ENCODE measurements at places on chromosomes 3 and 15.

DNA sequence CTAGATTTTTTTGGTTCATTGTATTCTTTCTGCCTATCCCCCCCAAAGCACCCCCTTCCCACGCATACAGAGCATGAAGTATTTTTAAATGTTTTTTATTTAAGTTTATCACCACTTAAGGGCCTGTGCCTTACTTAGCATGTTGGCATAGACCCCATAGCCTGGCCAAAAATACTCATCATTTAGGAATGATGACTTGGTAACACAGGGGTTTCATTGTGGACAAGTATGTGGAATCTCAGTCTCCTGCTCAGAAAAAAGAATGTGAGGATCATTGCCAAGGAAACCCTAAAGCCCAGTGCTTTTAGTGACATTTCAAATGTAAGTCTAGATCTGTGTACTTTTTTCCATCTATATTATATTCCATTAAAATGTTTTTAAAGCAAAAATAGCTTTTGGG, 146.3 kb downstream of the ALCAM start:
- no peak for DNase-seq

- DNase-seq = no peak
These were observed 27.6 kb downstream of the RFT1 start for GRCh38 chr3:53102601-53103147.

- DNase-seq = no peak
These were observed 50.2 kb upstream of the VILL start for GRCh38 chr3:37940242-37940908.

- no peak for DNase-seq
These were observed 33.8 kb upstream of the IP6K2 start for GRCh38 chr3:48750856-48751255.

GRCh38 chr3:160886421-160886820, 130.4 kb downstream of the PPM1L start:
- no peak for DNase-seq

GRCh38 chr3:151203051-151203420, at the start of gene GPR171:
Gene GPR171 (minus strand): TSS chr3:151203216. CDS start chr3:151199386, 3,830 bp downstream.
- DNase-seq = no peak

DNA sequence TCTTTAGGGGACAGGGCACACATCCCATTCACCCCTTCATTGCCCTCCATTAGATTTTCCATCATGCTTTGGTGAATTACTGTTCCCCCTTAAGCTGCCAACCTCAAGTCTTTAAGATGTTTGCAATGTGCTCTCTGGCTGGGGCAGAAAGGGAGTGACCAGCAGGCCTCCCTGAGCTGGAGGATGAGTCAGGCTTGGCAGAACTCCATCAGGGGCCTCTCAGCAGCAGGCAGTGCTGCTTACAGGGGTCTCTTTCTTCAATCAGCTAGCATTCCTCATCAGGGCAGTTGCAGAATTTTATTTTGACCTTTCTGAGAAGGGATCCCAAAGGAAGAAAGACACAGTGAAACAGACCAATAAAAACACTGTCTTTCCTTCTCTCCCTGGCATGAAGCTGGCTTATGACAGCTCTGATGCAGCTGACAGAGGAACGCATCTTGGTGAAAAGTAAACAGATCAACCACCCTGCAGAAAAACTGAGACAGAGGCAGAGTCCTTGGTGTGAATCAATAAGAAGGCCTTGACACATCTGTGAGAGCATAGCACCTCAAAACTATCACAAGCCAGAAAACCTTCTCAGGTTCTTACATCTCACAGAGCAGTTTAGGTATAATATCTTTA, 88.7 kb upstream of the MRPL3 start:
- no peak for DNase-seq

DNA sequence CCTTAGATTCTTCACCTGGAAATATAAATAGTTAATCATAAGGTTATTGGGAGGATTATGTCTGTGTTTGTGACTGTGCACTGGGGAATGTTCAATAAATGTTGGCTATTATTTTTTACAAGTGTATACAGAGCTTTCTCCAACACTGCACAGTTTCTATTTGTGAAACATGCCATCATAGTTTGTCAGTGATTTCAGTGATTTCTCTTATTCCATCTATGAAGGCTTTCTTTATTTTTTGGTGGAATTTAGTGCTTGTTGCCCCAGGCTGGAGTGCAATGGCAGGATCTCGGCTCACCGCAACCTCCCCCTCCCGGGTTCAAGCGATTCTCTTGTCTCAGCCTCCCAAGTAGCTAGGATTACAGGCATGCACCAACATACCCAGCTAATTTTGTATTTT, 545.0 kb upstream of the GRM7 start:
- DNase-seq = no peak

GRCh38 chr3:58324391-58325390, 8.0 kb upstream of the PXK start:
- no peak for DNase-seq

- no peak for DNase-seq
These were observed 20.4 kb downstream of the SLC7A14 start for GRCh38 chr3:170565495-170565894.

DNA sequence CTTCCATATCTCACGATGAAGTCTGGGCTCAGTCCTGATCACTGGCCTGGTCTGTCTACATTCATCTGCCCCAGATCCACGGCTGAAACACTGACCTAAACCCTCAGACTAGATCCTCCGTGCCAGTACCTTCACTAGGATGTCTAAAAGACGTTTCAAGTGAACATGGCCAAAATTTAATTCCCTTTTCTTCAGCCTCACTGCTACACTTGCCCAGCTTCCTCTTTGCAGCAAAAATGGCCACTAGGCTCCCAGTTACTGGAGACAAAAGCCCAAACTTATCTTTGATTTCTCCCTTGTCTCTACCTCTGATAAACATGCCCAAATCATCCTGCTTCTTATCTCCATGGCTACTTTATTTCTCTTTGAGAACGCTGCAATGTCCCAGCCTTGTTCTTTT, 1.7 kb downstream of the RASSF1 start:
- DNase-seq = no peak

DNA sequence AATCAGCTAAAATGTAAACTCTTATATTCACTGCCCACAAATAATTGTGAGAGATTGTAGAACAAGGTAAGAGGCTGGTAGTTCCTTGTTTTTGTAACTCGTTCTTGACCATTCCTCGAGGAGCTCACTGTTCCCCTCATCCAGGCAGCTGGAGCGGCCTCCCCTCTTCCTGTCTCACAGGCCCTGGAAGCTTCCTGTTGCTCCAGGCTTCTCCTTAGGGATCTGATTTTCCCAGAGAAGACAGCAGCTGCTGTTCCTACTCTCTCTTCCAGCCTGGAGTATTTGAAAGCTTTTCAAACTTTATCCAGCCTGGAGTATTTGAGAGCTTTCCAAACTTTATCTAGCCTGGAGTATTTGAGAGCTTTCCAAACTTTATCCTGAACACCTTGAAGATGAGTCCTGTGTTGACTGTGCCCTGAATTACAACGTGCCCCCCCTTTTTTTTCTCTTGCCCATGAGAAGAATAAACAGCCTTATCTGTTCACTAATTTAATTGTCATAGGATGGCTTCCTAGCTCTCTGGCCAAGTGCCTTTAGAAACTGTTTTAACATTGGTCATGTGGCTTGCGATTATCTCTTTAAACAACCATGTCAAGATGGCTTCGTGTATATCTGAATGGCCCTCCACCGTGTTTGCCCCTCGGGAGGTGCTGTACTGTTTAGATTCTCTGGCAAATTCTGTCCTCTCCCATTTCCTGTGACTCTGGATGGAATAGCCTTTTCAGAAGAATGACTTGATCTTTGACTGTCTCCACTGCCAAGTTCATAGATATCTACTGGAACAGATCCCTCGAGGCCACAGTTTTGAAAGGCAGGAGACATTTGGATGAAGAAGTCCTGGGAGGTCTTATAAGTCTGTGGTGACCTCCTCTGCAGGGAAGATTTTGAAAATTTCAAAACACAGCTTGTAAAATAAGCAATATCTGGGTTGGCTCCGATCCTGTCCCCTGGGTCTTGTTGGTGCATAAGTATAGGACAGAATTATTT, 4.8 kb downstream of the ADAMTSL3 start:
- no peak for DNase-seq

DNA sequence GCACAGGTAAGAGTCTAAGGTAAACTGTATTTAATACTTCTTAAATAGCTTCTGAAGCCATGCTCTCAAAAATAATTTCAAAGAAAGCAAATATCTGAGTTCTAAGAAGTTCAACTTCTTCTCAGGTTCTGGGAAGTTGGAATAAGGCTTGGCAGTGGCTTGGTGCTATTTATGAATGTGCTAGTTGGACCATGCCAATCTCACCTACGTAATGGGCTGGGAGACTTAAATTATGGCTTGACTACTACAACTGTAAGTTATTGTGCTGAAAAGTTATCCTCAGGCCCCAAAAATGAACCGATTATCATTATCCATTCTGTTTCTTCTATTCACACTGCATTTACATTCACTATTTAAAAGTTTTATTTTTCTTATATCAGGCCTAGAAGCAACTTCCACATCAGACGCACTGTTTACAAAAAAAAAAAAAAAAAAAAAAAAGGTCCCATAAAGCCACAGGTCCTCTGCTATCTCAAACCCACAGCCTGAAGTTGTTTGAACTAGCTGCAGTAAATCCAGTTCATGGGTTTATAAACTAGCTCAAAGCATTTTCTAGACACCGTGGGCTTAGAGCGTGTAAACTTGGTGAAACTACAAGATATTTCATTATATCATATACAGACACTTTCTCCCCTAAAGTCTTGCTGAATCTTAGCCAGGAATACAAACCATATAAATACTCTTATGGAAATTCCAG, 3.4 kb downstream of the LRIG1 start:
- no peak for DNase-seq

DNA sequence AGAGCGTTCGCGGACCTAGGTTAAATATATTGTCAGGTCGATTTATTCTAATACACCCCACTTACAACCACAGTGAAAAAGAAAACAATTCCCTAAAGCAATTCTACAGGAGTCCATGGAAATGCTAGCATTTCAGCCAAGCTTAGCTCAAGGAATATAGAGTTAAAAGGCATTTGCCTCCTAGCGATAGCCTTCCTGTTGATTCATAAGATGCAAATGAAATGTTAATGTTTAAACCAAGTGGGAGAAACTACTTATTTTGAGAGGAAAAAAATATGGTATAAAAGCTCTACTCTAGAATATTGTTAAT, 1.7 kb upstream of the ALCAM start:
- DNase-seq = no peak

DNA sequence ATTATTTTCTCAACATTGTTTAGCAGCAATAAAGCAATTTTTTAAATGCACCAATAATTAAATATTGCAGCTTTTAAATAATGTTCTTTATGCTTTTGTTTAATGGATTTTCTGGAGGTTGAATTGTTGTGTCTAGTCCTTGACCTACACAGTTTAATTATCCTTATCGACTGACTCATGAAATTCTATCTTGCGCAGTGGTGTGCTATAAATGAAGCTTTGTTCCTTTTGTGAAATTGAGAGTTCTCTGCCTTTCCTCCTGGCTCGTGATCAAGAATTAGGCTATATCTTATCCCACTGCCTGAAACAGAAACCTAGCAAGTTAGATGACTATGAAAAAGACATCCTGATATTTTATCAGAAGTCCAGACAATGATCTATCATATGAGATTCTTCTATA, 37.0 kb upstream of the PIK3R4 start:
- peak; percentile 41 for DNase-seq

DNA sequence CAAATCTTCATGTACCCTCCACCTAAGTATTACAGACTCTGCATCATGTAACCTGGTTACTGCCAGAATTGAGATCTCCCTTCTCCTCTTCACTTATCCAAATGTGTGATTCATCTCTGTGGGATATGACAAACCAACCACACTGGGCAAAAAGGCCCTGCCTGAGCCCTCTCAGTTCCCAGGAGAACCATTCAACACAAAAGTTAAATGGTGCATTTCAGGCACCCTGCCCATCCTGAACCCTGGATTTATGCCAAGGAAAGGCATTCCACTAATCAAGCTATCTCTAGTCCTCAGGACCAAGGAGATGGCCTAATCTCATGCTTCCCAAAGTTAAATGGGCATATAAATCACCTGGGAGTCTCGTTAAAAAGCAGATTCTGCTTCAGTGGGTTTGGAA, 108.5 kb downstream of the TNIK start:
- no peak for DNase-seq

DNA sequence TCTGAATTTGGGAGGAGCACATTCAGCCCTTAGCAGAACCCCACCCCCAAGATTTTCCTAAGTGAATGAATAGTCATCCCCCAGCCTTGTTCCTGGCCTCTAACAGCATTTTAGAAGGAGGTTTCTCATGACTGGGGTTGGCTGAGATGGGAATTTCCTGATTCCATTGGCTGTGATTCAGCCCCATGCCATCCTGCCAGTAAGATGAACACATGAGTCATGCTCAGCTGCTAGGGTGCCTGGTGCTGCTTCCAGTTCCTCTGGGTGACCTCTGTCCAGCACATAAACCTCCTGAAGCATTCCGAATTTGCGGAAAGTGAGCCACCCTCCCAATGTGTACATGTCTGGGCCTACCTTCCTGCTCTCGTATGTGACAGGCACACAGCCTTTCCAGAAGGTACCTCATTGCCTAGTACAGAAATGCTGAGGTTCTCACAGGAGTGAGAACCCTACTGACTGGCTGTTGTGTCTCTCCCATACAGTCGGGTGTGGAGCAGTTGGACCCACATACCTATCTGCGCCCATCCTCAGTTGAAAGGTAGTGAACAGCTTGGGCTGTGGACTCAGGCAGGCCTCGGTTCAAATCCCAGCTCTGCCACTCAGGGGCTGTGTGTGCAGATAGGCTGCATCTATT, 91.7 kb downstream of the APBA2 start:
- DNase-seq = no peak

GRCh38 chr3:150378301-150378748, 29.8 kb upstream of the TSC22D2 start:
- no peak for DNase-seq

DNA sequence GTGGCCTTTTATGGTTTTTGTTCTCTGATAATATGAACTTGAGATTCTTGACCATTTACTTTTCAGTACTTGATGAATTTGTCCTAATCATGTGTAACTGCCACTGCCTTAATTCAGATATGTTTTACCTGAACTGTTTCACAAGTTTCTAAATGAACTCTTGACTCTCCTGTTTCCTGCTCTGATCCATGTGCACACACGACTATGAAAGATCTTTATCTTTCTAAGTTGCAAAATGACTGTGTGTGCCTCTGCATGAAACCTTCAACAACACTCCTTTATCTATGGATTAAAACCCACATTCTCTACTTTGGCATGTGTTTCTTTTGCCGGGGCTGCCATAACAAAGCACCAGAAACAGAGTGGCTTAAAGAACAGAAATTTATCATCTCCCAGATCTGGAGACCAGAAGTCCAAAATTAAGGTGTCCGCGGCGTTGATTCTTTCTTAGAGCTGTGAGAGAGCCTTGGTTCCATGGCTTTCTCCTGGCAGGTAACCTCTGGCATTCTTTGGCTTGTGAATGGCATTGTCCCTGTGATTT, 275.0 kb downstream of the ADAMTSL3 start:
- DNase-seq = no peak

- no peak for DNase-seq
These were observed 467.9 kb upstream of the ATP11B start for GRCh38 chr3:182325213-182325950.

DNA sequence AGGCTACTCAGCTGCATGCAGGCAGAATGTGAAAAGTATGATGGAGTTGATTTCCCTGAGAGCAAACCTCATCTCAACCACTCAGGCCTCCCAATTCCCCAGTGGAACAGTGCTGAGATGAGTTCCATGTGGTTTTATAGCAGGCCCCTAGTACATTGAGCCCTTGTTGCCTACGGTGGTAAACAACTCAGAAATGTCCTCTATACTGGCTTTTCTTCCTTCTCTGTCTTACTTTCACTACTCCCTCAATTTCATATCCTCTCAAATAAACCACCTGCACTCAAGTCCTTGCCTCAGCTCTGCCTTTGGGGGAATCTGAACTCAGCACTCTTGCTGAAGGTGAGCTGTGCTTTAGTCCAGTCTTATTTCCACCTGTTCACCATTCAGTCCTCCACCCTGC, 399.9 kb downstream of the PDCD6IP start:
- DNase-seq = no peak

GRCh38 chr3:40042752-40043443, 233.5 kb downstream of the MYRIP start:
- DNase-seq = no peak

All from NCI-H1436 (cell line).